ENCODE measurements at places on chromosomes 3 and 15.
A peak's percentile ranks its signal among the peaks of the same experiment; 100 is the strongest.

GRCh38 chr15:90334304-90334731, 17.8 kb upstream of the ZNF774 start:
- DNase-seq: no peak

DNA sequence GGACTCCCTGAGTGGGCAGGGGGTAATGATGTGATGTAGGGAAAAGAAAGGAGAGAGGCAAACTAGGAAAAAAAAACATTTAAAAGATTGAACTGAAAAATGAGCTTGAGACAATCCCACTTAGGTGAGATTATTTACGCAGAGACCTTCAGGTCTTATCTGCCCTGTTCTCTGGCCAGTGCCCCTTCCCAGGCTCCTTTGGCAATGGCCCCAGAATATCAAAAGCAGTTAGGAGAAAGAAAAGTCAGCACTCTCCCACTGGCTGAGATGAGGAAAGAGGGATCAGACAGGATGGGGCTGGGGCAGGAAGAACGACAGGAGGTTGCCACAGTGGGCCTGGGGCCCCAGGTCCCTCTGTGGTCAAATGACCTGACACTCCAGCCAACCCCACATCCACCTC, 105.4 kb downstream of the MEGF11 start:
- DNase-seq: no peak

DNA sequence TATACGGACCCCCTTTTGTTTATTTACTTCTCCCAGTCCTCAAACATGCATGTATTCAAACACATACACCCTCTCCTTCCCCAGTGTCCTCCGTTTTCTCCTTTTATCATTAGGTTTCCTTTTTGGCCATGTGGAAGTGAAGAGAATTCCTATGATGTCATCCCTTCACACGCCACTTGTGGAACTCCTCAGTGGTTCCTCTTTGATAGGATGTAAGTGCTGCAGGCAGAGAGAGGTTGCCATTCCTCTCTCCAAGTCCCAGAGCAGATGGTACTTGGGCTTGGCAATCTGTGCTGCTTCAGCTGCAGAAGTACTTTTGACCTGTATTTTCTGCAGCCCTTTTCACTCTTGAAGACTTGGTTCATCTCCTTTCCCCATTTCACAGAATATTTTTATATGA, 32.9 kb upstream of the CRTC3 start:
- DNase-seq: no peak

DNA sequence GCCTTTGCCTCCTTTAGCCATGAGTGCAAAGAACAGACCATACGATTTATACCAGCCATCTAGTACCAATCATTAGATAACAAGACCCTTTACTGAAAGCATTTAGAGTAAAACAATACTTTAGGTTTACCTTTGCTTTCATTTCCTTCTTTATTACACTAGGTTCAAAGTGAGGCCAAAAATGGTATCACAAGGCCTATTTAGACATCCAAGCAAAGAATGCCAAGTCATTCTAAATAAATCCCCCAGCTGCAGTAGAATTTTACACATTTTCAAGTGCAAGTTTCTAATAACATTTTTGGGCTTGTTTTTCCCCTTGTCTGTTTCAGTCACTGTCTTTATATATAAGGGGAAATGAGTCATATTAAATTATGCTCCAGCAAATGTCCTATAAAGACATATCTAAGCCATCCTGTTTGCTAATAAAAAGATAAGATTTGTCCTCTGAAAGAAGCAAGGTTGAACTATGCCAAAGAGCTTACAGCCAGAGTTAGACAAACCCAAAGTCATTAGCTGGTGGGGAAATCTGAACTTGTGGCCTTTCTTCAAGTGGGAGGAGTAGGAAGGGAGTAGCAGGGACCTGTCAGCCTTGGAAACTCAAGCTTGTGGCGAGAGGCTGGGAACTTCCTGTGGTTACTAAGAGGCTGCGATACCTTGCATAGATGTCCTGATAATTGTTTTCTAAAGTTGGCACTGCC, 232.7 kb downstream of the MECOM start:
- no peak for DNase-seq

- no peak for DNase-seq
These were observed 19.9 kb downstream of the KLF13 start for GRCh38 chr15:31346367-31347066.

DNA sequence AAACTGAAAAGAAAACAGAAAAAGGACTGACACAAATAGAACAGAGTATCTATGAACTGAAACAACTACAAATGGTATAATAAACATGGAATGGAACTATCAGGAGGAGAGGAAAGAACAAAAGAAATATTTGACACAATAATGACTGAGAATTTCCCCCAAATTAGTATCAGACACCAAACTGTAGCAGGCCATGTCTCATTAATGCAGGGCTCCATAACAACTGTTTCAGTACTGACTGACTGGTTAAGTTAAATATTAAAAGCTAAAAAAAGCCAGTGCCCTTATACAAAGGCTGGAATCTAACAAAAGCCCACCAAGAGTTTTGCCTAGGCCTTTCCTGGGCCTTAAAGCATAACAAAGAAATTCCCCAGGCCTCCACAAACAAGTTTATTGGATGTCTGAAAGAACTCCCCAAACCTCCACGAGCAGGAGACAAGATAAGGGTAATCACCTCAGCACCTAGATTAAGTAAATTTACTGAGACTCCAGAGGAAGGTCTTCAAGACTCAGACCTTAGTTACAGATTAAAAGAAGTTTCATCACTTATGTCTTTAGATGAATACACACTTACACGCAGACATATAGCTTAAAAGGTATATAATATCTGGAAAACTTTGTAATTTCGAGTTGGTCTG, 45.7 kb downstream of the KPNA1 start:
- no peak for DNase-seq

DNA sequence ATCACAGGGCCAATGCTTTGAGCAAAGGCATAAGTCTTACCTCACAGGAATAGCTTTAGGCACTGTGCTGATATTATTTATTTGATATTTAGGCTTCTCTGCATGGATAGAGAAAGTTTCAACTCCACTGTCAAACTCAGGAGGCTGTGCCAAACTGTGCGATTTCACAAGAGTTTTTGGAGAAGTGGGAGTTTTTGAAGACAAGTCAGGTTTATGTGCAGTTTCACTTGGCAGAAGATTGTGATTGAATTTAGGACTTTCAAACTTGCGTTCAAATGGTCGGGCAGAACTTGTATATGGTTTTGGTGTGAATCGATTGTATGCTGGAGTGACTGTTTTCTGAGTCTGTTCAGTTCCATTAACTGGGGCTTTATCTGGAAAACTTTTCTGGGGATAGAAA, 113.7 kb downstream of the TJP1 start:
- no peak for DNase-seq

- no peak for DNase-seq
These were observed 62.2 kb downstream of the PFN2 start for GRCh38 chr3:149908424-149908957.

DNA sequence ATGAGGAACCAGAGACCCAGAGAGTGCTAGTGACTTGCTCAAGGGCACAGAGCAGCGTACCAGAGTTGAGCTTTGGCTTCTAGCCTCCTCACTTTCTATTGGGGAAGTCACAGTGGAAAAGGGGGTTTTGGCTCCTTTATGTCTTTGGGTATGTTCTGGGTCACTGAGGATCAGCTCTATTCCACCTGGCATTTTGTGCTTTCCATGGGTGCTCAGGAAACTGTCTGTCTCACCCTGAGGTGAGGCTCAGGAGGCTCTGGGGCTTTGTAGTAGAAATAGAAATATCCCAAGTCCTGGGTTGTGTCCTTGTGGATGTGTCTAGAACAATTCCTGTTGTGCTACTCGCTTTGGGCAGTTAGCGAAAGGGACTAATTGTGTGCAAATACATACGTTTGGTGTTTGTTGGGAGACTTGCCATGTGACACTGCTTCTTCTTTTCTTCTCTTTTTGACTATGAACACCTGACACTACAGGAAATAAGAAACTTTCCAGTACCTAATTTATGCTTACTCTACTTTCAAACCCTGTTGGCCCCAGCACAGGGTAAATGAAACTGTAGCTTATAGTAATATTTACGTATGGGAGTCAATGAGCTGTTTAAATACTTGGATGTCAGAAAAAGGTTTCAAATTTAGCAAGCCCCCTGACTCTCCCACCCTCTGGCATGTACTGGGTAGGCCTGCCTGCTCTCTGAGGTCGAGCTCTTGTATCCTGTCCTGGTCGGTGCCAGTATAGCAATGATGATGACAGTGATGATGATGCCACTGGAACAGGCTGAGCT, 35.6 kb downstream of the SMAD3 start:
- no peak for DNase-seq

DNA sequence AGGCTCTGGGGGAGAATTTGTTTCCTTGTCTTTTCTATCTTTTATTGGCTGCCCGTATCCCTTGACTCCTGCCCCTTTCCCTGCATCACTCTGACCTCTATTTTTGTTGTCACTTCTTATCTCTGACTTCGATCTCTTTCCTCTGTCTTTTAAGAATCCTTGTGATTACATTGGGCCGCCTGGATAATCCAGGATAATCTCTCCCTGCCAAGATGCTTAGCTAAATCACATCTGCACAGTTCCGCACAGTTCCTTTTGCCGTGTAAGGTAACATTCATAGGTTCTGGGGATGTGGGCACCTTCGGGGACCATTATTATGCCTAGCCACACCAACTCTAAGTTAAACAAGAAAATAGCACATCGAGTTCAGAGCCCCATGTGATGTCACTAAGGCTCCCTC, 103.0 kb upstream of the DPPA4 start:
- no peak for DNase-seq

DNA sequence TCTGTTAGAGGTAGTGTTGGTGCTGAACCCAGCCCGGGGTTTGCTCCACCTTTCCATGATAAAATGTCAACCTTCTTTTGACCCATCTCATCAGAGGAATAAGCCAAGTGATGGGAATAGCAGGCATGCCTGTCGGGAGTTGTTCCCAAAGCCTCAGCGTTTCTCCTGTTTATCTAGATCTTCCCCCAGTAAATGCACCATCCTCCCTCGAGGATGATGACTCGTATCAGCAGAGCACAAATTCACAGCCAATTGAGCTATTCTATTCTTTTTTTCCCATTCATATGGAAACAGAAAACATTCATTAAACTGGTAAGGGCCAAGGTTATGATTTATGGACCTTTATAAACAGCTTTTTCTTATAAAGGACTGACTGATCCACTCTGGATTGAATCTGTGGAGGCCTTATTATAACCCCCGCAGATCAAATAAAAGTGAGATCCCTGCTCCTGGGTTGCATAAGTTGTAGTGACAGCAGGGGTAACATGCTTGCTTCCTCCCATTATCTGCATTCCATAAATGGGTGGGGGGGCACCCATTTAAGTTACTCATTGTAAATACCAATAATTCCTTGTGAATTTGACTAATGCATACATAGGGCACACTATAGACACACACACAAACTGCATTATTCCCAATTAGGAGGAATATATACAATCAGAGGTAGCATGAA, 207.3 kb downstream of the PLCL2 start:
- DNase-seq: peak; percentile 9

GRCh38 chr3:157180262-157180661, 20.3 kb upstream of the CCNL1 start:
- no peak for DNase-seq

DNA sequence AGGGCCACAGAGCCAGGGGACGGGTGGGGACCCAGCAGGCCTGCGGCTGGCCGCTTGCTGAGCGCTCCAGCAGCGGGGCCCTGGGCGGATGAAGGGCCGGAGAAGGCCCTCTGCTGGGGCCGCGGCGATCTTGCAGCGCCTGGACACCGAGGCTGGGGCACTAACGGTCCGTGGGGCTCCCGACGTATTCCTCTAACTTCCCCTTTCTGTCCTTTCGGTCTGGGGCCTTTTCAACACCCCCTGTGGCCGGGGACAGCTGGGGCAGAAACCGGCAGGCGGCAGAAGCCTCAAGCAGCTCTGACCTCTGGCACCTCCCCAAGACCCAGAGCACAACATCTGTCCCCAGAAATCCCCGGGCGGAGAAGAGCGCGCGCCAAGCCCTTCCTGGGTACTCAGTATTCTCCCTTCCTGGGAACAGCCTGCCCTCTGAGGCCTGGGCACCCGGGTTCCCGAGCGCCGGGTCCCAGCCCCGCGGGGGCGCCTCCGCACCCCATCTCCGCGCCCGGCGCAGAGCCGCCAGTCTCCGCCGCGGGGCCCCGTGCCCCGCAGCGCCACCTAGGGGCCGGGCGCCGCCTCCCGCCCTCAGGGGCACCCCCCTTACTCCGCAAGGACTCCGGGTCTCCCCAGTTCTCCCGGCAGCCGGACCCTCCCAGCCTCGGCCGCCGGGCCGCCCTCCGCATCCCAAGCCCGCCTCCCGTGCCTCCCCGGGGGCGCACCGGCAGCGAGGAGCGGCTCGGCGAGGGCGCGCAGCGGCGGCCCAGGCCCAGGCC, 582 bp upstream of the SLCO3A1 start:
- peak; percentile 24 for DNase-seq

DNA sequence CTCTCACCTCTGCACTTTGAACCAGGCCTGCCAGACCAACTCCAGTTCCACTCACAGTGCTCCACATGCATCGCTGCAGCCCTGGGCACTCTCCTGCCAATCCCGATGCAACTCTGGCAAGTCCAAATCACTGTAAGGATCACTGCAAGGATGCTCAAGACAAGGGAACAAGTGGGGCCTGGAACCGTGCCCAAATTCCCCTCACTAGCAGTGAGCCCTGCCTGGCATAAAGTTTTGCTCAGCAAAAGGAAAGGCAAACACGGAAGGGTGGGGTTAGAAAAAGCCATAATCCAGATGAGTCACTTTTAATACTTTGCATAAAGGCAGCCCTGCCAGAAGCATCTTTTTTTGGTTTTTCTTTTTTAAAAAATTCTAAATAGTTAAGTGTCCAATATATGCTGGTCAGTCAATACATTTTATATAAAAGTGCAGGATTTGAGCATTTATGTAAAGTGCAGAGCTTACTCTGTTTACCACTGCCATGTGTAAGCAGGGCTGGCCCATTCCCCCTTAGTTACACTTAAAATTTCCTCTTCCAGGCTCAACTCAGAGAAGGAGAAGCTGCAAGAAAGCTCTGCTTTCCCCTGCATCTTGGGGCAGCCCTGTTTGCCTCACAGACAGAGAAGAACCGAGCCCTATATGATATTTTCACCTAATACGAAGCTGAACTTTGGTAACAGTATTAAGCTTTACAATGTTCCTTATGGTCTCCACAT, 102.2 kb downstream of the CD47 start:
- DNase-seq: peak; percentile 39

DNA sequence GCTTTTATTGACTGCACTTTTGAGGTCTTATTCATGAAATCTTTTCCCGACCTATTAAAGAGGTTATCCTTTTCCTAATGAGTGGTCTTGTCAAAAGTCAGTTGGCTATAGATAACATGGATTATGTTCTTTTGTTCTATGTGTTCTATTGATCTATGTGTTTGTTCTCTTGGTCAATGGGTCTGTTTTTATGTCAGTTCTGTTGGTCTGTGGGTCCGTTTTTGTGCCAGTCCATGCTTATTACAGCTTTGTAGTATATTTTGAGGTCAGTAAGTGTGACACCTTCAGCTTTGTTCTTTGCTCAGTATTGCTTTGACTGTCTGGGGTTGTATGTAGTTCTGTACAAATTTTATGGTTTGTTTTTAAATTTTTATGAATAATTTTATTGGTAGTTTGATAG, 7.8 kb downstream of the TFG start:
- no peak for DNase-seq

- DNase-seq: no peak
These were observed 40.1 kb upstream of the SEMA4B start for GRCh38 chr15:90160781-90161727.
